ENCODE measurements at places on chromosomes 11 and 22. TPM values are rescaled to one million over a fixed set of nuclear protein-coding genes. Genes with fewer than 3 reads are reported as not detected.

- DNase-seq = no peak
These were observed 52.1 kb downstream of the LINC01488 start for GRCh38 chr11:69533296-69534165.

DNA sequence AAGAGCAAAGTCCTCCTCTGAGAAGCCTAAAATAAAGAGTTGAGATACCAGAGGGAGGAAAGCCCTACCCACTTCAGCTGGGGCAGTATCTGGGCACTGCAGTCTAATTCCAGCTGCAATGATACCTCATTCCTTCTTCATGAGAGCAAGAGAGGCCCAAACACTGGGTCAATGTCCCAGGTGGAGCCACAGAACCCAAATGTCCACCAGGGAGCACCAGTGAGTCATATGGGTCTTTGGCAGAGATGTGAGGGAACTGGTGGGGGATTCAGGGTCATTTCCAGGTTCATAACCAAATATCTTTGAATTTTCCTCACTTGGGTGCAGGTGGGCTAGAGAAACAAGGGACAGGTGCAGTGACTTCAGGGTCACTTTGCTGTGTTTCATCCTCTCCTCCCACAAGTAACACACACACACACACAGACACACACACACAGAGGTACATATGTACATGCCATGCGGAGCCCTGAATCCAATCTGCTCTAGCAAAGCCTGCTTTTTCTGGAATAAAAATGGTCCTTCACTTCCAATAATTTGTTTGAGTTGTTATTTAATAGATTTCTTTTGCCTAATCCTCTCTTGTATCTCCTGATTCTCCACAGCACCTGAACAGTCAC lies 585.4 kb downstream of the SOX6 start:
- DNase-seq = peak; percentile 15

GRCh38 chr11:11163669-11164333 lies 189.2 kb downstream of the CSNK2A3 start:
- no peak for DNase-seq

DNA sequence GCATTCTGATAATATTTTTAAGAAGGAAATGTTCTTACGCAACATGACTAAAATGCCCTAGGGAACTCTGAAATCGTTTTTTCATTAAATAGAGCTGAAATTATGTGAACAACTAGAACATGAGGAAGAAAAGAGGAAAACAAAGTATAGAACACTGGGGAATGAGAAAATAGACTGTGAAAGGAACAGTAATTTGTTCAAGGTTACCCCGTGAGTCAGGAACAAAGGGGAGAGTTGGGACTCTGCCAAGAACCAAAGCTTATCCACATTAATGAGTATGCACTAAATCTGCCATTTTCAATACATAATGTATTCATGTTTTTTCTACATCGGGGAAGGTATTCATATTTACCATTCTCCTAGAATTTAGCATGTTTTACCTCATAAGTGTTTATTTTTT lies 961.8 kb upstream of the CCDC90B start:
- DNase-seq = peak; percentile 44

- DNase-seq = no peak
These were observed 19.9 kb upstream of the GRAMD1B start for GRCh38 chr11:123410218-123410549.

DNA sequence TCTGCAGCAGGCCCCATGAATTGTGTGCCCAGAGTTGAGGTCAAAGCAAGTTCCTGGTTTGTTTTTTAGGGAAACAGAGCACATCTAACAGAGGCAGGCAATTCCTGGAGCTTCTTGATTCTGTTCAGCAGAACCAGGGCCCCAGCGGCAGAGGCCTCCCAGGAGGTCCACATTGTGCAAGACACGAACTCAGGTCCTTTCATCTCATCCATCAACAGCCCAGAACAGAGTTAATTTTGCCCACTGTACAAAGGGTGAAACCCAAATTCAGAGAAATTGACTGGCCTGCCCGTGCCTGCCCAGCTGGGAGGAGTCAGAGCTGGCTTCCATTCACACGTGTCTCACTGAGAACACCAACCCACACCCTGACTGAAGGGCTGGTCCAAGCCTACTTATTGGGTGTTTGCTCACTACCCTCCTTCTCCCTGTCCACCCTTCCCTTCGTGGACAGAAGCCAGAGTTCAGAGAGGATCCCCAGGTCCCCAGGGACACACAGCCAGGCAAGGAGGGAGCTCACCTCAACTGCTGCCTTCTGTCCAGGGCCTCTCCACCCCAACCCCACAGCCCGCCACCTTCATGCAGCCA lies 607.1 kb downstream of the TBC1D22A start:
- no peak for DNase-seq

DNA sequence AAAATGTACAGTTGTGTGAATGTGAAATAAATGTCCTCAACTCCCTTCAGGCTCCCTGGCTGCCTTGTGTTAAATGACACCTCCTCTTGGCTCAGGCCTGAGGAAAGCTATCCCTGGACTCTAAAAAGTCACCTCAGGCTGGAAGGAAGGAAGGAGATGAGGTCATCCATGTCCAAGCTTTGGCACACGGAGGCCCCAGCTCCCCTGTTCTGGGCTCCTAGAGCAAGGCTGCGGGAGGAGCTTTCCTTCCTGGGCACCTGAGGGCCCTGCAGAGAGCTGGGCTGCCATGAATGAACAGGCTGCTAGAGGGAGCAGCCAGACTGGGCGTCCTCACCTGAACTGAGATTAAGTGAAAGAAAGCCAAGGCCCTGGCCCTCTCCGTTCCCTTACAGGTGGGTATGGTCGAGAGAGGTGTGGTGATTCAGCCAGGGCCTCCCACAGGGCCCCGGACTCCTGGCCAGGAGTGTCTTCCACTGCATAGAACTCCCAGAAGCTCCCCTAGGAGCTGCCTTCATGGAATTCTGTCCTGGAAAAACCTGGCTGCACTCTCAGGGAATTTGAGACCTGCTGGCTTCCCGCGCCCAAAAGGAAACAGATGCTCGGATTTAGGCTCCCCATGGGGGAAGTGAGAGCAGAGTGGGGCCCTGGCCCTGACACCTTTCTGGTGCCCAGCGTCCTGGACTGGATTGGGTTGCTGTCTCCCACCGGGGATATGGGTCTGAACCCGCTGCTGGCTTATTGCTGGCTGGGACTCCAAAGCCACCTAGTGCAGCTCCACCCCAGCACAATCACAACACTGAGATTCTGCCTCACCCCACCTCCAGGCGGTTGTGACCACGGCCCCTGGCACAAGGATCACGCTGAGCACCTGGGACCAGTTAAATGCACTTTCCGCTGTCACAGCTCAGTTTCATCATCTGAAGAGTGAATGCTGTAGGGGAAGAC lies 22.2 kb downstream of the MYBPC3 start:
- peak; percentile 28 for DNase-seq

GAL3ST1 gene
- total RNA-seq = 6.4 TPM

LMF2 gene
- 48.4 TPM for total RNA-seq

HEPN1 gene
- not detected for total RNA-seq

HOATZ gene
- total RNA-seq = not detected

CARD18 gene
- not detected for total RNA-seq

Data from renal cortical epithelial cell (primary cell).